ENCODE measurements at places on chromosomes 5 and 9.

DNA sequence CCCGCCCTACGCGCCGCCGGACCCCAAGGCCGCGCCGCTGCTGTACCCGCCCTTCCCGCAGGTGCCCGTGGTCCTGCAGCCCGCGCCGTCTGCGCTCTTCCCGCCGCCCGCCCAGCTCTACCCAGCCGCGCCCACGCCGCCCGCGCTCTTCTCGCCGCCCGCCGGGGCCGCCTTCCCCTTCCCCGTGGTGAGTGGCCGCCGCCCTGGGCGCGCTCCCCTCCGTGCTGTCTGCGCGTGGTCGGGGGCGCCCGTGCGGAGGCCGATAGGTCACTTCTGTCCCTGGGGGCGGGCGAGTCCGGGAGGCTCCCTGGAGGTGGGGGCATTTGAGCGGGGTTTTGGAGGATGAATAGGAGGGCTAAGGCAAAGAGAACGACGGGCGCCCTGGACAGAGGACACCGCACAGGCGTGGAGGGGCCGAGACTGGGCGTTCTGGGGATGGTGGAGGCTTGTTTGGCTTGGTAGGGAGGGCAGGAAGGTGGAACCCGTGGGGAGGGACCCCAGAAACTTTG lies 9.6 kb downstream of the PRRT1B start:
- DNase-seq: no peak

DNA sequence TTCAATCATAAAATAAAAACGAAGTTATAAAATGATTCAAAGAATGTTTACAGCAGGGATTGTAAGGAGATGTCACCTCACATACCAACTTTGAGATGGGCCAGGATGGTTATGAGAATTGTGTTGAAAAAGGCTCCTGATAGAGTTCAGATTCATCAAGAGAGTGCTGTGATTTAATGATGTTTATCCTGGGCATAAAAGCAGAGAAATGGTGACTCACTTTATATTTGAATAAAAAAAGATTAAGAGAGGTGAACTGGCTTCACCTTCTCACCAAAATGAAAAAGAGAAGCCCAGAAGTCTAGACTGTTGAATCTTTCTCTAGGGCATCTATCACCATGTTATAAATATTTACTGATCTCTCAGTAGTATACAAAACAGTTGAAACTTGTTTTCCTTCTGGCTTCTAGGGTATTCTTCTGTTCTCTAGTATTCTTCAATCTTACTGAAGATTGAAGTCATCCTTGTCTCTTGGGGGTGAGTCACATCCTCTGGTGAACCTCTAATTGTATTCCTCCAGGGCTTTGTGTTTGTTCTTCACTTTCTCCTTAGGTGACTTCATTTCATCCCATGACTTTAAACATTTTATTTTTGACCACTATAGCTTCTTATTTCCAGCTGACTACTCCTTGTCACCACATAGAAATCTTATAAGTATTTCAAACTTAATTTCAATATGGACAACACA lies 1237.3 kb upstream of the C9orf72 start:
- no peak for DNase-seq

DNA sequence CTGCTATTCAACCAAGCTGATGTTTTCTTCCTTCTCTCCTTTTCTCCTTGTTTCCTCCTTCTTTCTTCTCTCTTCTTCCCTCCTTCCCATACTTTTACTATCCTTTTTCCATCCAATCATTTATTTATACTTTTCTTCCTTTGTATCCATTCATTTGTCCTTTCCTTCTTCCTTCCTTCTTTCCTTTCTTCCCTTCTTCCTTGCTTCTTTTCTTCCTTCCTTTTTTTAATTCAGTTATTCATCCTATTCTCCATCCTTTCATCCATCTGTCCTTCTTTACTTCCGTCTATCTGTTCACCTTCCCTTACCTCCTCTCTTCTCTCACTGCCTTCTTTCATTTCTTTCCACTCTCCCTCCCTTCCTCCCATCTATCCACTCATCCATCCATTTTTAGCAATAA lies 24.0 kb upstream of the PPARGC1B start:
- DNase-seq: no peak

DNA sequence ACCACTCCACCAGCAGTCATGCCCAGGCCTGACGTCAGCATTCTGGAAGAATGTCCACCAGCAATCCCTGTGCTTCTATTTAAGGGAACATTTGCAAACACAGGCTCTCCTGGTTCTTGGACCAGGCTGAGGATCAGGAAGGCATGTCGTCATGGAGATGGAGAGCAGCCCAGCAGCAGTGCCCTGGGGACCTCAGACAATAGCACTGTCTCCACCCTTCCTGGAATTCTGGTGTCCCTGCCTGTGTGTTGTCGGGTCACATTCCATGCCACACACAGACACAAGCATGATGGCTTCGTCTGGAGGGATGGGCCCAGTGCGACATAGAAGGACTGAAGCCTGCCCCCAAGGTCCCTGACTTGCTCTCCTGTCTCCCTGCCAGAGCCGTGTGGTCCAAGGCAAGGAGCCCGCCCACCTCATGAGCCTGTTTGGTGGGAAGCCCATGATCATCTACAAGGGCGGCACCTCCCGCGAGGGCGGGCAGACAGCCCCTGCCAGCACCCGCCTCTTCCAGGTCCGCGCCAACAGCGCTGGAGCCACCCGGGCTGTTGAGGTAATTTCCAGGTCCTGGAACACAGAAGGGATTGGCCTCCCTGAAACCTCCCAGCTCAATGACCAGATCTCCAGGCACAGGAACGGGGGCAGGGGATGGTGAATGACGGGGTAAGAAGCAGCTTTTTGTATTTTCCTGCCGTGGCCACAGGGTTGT lies 43.8 kb downstream of the STOM start:
- DNase-seq: no peak

DNA sequence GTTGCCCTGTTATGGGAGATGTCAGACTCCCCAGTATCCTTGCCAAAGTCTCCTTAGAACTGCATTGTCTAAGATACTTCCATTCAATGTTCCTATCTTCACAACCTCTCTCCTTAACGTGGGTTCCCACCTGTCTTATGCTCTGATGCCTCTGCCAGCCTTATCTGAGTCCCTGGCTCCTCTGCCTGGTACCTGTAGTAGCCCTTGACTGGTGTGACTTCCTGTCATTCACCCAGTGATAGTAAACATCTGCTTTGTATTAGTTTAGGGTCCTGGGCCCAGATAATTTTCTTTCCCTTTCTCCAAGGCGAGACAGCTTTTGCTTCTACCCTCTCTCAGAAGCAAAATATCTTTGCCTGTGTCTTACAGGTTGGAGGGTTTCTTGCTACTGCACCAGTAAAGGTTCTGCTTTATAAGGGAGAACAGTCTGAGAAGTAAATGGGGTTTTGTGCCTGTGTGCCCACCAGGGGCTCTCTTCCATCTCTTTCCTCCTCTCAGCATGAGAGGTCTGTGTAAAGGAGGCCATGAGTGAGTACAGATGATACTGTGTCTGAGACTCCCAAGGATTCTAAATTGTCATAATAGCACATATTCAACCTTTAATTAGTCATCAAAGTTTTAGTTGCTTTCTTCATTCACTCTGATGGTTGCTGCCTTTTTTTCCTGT lies 220.8 kb downstream of the PRR16 start:
- DNase-seq: no peak

- no peak for DNase-seq
Measured at GRCh38 chr9:87579781-87580541, 82.3 kb downstream of the DAPK1 start.

- no peak for DNase-seq
Measured at GRCh38 chr5:56530626-56531138, 284.7 kb upstream of the MAP3K1 start.

DNA sequence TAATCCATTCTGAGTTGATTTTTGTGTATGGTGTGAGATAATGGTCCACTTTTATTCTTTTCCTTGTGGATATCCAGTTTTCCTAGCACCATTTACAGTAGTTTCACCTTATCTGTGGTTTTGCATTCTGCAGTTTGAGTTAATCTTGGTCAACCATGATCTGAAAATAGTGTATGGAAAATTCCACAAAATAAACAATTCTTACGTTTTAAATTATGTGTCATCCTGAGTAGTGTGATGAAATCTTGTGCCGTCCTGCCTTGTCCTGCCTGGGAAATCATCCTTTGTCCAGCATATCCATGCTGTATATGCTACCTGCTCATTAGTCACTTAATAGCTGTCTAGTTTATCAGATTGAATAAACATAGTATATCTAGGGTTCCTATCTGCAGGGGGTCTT lies 42.1 kb downstream of the CDC42SE2 start:
- DNase-seq: no peak

All from dorsolateral prefrontal cortex (tissue), 122 donors.